ENCODE measurements at places on chromosomes 3 and 15.

GRCh38 chr15:101637516-101637915 lies 14.7 kb downstream of the TM2D3 start:
- no peak for DNase-seq

DNA sequence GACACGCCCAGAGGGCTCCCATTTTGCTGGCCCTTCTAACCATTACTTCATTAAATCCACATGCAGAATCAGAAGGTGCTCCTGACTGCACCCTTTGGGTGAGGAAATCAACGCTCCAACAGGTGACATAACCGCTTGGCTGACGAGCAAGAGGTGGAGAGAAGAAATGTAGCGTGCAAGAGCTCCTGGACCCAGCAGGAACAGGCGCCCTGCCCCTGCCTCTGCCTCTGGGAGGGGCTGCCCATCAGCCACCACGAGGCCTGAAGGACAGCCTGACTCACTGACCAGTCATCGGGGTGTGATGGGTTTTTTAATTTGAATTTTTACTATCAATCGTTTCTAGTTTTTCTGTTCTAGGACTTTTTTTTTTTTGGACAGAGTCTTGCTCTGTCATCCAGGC lies 218.2 kb downstream of the ADAMTS17 start:
- DNase-seq: no peak

DNA sequence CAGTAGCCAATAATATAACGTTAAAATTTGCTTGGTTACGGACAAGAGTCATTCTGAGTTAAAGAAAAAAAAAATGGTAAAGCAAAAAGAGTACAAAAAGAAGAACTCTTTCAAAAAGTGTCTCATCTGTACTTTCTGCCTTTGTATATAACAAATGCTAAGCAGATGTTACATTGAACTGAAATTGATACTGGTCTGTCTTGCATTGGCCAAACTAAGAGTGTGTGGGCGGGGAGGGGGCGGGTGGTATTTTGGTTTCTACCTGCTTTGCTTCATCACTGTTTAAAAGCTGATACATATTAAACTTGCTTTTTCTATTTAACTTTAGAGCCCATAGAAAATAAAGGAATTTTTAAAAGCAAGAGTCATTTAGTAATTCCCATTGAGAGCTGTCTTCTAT lies 215.0 kb upstream of the THBS1 start:
- no peak for DNase-seq

GRCh38 chr15:90080818-90081393 lies 21.4 kb downstream of the IDH2 start:
- no peak for DNase-seq

DNA sequence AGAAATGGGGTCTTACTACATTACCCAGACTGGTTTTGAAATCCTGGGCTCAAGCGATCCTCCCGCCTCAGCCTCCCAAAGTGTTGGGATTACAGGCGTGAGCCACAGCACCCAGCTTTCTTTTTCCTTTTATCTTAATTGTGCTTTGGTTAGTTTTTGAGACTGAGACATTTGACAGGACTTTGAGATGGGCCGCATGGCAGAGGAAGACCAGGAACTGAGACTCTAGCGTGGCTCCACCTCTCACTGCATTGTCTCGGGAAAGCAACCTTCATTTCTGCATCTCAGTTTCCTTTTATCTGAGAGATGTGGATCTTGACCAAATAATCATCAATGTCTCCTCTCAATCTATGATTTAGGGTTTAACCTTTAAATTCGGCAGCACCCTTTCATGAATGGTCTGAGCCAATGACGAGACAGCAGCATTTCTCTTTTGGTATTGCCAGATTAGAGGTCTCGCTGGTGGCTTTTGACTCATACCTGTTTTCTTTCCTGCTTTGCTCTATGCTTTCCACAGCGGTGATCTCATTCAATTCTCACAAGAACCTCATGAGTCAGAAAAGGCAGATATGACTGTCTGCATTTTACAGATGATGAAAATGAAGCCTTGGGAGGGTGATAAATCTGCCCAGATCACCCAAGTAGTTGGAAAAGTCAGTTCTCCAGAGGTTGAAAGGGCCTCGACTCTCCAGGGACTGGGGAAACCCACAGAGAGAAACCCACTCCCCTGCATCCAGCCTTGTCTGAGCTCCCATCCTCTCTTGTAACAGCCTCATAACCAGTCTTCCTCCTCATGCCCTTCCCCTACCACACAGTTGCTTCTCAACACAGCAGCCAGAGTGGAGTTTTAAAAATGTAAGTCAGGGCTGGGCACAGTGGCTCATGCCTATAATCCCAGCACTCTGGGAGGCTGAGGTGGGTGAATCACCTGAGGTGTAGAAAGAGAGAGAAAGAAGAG lies 84.8 kb upstream of the FOXB1 start:
- no peak for DNase-seq

- no peak for DNase-seq
Measured at GRCh38 chr3:49740427-49740826, 16.7 kb upstream of the GMPPB start.

- no peak for DNase-seq
Measured at GRCh38 chr3:193134856-193135255, 106.2 kb upstream of the PLAAT1 start.

- DNase-seq: no peak
Measured at GRCh38 chr15:27058939-27059338, 88.0 kb downstream of the GABRG3 start.

- no peak for DNase-seq
Measured at GRCh38 chr3:70556056-70556455, 243.6 kb upstream of the MDFIC2 start.

All from putamen (tissue), 1 donor.